Hypothalamus (tissue), 51 donors: ENCODE measurements at places on chromosomes 16 and 17.

DNA sequence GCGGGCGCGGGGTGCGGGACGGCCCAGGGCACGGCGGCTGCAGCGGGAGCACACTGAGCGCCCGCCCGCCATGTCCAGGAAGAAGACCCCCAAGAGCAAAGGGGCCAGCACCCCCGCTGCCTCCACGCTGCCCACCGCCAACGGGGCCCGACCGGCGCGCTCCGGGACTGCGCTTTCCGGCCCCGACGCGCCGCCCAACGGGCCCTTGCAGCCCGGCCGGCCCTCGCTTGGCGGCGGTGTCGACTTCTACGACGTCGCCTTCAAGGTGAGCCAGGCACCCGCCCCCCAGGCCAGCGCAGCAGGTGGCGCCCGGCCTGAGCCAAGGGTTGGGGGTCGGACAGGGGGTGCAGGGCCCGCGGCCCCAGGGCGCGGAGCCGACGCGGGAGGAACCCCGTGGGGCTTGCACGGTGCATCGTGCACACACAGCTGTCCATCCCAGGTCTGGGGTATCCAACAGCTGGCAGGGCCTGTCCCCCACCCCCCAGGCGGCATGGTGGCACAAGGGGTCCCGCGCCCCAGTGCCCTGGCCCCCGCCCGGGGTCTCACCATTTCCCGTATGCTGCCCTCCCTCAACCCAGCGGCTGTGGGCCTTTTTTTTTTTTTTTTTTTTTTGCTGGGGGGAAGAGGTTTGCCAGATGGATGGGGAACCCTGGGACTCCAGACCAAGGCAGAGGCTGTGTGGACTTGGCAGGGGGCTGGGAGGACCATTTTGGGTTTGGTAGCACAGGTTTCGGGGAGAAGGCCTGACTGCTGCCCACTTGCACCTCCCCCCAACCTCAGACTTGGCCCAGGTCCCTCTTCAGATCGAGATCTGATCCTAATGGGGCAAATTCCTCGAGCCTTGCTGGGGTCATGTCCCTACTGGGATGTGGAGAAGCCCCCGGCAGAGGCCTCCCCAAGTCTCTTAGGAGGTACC, 547 bp downstream of the RAB26 start:
- DNase-seq = no peak

- DNase-seq = no peak
These were observed 1.3 kb upstream of the CCDC102A start for GRCh38 chr16:57537581-57538234.

GRCh38 chr17:45904866-45905265, 10.5 kb downstream of the MAPT start:
- no peak for DNase-seq

GRCh38 chr17:56926270-56926669, 12.4 kb upstream of the TRIM25 start:
- no peak for DNase-seq
